Neural progenitor cell (in vitro differentiated cells): ENCODE measurements at places on chromosomes 5 and 9. TPM values are rescaled to one million over a fixed set of nuclear protein-coding genes. Genes with fewer than 3 reads are reported as not detected.

- no peak for DNase-seq
Observed at GRCh38 chr5:157252711-157253465, 13.0 kb upstream of the CYFIP2 start.

Gene PDLIM4
- 8.3 and 10.3 TPM in 2 replicates for total RNA-seq

DNA sequence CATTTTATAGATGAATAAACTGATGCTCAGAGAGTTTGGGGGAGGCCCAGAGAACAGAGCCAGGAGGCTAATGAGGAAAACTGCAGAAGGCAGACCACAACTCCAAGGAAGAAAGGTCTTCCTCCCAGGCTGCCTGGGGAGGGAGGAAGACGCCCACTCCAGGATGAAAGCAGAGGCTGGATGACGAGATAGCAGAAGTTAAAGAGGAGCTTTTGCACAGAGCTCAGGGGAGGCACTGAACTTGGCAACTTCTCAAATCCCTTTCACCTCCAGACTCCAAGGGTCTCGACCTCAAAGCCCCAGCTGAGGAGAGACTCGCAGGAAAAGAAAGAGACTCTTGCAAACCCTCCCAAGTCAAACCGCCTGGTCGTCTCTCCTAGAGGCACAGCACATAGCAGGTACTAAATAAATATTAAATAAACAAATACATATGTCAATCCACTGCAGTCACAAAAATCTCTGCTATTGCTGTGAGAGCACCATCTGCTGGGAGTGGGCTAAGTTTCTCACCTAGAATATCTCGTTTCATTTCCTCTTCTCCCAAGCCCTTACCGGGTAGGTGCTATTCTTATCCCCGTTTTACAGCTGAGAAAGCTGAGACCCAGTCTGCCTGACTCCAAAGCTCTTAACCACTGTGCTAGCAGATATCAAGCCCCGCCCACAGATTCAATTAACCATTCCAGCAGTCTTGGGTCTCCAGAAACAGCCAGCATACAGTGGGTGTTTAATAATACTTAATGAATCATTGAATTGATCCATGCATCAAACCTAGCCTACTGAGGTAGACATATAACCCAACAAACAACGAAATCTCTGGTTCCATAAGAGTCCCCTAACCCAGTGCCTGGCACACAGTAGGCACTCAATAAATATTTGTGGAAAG is 97.8 kb upstream of the HAND1 start:
- DNase-seq: no peak

Gene CDH6
- 17.9 and 18.0 TPM in 2 replicates for total RNA-seq

DNA sequence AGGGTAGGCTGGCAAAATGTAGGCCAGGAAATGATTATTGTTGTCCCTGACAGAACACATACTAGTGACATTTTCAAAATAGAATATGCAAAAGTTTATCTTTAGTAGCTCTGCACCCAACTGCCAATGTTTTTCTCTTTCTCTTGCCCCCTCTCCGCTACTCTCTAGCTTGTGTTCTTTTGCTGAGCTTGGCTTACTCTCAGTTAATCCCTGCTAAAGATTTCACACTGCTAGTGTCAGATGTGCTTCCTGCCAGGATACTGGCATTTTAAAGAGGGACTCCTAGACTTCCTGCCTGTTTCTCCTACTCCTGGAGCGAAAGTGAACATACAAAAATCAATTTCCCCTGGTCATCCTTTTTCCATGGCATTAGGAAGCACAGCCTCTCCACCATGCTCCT is 260.5 kb downstream of the ARRDC3 start:
- DNase-seq: peak; percentile 56

DNA sequence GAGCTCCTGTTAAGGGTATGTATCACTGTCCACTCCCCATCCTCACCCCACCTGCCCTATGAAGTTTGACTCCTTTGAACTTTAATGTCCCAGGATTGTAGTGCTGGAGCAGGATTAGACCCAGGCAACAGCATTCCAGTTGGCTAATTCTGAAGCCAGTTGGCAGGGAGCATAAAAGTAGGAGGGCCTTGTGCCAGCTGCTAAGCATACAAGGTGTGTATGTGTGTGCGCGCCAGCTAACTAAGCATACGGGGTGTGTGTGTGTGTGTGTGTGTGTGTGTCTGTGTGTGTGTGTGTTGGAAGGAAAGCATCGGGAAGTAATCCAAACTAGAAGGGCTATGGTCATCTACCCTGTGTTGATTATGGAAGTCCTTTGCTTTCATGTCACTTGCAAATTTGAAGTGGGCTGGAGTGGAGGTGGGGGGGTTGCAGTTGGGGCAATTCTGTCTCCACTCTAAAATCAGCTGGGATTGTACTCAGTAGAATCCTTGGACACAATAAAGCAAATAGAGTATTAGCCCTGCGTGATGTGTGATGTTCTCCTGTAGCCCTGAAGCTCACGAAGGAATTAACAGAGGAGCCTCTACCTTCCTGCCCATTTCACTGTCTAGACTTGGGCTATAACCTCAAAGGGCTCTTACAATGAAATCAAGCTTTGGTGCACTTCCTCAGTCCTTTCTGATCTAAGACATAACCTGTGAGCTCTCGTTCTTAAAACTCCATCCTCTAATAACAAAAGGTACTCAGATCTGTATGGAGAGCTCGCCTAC is 26.9 kb downstream of the HMGCR start:
- no peak for DNase-seq

DNA sequence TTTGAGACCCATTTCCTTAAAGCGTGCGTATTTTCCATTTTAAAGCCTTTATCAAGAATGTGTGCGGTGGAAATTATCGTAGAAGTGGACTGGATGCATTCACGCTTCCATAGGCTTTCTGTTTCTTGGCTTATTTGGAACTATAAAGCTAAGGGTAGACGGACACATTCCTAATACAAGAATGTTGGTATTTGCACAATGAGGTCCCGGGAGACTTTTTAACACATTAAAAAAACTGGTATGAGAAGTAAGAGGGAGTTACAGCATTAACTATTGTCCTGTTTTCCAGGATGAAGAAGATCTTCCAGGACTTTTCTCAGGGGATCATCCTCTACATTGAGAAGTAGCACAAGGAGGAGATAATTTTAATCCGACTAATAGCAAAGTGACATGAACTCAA is 653.0 kb downstream of the MTRR start:
- DNase-seq: no peak

GRCh38 chr5:8382456-8382855 is 513.5 kb downstream of the MTRR start:
- no peak for DNase-seq

- DNase-seq: no peak
Observed at GRCh38 chr5:68260467-68260866, 44.9 kb downstream of the PIK3R1 start.

Gene KIAA0825
- 3.1 and 3.7 TPM in 2 replicates for total RNA-seq
